Stimulated activated CD4-positive, alpha-beta T cell treated with anti-CD3 and anti-CD28 coated beads, TNF-alpha, amount 100 ng/mL, for 24 hours (primary cell): ENCODE measurements at places on chromosomes 12 and 14.

DNA sequence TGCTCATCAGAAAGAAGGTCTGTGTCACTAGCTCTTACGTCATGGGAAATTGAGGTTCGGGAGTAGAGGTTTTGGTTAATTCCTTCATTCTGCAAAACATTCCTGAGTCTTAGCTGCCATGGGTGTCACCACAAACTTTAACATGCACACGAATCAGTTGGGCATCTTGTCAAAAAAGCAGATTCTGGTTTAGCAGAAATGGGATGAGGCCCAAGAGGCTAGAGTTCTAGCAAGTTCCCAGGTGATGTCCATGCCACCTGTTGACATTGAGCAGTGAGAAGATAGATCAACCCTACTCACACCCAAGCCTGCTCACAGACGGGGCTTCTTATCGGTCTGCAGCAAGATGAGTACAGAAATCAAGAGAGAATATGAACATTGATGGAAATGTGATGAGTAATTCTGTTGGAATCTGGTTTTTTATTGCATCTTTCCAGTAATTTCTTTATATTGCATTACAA is 11.7 kb upstream of the RIN3 start:
- DNase-seq = no peak

GRCh38 chr12:24393071-24393470 is 443.6 kb upstream of the SOX5 start:
- DNase-seq = no peak

DNA sequence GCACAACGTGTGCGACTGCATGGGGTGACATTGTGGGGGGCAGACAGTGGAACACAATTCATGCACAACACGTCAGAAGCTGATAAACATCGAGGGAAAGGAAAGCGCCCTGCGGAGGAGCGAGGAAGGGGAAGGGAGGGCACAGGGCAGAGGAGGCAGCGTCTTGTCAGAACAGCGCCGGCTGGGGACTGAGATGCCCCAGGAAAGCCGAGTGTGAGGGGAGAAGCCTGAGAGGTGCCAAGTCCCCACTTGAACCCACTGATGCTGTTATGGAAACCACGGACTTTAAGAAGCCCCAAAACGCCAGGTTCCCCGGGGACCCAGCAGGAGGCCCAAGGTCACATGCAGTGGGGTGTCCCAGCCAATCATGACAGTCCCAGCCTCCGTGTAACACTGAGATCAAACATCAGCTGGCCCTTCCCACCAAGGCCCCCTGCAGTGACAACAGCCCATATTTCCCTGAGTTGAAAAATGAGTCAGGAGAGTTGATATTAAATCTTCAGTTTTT is 70.0 kb downstream of the GALNT9 start:
- DNase-seq = no peak

- DNase-seq = no peak
These were observed 29.2 kb downstream of the HSP90AA1 start for GRCh38 chr14:102057480-102058114.

- no peak for DNase-seq
These were observed 28.9 kb downstream of the RXYLT1 start for GRCh38 chr12:63808631-63809030.

DNA sequence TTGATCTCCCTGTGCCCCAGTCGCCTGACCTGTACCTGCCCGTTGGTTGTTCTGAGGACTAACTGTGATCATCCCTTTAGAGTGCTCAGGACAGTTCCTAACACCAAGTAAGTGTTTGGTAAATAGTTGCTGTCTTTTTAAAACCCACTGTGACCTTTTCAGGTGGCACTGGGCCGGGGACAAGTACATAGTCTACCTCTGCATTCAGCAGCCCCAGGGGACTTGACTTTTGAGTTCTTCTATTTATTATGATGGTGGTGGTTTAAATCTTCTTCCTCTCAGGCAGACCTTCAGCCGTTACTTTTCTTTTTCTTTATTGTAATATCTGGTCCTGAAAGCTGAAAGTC is 38.8 kb downstream of the EVL start:
- no peak for DNase-seq

DNA sequence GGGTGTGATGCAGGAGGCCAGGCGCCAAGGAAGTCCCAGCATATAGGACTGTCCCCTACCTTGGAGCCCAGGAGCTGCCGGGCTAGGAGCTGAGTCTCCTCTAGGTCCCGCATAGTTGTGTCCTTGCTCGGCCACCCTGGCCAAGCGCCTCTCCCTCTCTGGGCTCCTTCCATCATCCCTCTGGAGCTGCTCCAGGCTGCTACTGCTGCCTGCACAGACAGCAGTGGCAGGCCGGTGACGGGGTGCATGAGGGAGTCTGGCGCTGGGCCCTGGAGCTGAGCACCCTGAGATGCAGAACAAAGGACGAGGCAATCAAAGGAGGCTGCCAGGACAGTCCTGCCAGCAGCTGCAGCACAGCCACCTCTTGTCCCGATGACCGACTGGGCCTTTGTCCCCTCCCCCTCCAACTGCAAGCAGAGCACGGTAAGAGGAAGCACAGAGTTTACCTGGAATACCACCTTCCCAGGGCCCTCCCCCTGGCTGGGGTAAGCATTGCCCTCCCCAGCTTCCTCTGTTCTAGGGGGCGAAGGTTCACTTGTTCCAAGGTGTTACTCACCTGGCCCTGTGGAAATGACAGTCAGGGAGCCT is 10.4 kb downstream of the DTX1 start:
- no peak for DNase-seq
